T-helper 1 cell (primary cell): ENCODE measurements at places on chromosomes 11 and 22.

GRCh38 chr11:100827934-100828661 lies 141.0 kb downstream of the ARHGAP42 start:
- no peak for DNase-seq

DNA sequence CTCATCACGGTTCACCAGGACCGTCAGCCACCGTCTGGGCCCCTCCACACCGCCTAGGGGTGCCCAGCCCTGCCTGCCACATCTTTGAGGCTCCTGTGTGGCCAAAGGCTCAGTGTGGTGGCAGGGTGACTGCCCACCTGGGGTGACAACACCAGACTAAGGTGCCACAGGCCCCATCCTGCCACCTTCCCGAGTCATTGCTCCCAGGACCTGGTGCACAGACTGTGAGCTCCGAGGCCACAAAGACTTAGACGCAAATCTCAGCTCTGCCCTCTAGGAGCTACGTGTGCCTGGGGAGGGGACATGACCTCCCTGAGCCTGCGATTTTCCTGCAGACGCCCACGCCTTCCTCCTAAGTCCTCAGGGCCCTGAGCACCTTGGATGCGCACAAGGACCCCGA lies 36.5 kb downstream of the KIAA0930 start:
- DNase-seq: no peak

DNA sequence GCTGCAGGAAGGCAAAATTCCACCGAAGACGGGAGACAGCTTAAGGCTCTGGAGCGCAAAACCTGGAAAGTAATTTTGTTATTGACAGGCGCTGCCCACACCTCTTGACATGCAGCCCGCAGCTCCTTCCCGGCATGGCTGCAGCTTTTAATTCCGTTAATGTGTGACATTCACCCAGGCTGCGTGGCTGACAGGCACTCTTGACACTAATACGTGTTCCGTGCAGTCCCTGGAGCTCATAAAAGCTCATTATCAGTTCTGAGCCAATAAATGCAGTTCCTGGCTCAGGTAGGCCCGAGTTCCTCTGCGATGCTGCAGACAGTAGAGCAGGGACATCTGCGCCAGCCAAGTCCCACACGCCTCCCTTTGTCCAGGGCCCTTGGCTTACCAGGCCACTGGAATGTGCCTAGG lies 34.8 kb downstream of the TSPAN18 start:
- no peak for DNase-seq

GRCh38 chr22:18033204-18033998 lies 9.0 kb upstream of the MICAL3 start:
- no peak for DNase-seq

GRCh38 chr11:100188137-100188783 lies 498.8 kb upstream of the ARHGAP42 start:
- DNase-seq: no peak

DNA sequence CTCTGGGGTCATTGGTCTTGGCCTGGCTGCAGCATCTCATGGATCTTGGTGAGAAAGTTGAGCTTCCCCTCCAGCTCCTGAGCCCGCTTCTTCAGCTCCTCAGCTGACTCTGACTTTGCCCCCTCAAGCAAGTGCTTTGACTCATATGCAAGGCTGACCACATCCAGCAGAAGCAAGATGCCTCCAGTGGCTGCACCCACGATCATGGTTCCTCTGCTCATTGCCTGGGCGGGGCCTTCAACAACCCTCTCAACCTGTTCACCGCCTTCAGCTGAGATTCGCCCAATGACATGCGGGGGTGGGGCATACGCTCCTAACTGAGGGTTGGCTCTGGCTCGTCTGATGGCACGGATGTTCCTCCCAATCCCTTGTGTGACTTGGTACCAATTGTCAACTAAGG lies 11.9 kb downstream of the APOL2 start:
- DNase-seq: no peak

DNA sequence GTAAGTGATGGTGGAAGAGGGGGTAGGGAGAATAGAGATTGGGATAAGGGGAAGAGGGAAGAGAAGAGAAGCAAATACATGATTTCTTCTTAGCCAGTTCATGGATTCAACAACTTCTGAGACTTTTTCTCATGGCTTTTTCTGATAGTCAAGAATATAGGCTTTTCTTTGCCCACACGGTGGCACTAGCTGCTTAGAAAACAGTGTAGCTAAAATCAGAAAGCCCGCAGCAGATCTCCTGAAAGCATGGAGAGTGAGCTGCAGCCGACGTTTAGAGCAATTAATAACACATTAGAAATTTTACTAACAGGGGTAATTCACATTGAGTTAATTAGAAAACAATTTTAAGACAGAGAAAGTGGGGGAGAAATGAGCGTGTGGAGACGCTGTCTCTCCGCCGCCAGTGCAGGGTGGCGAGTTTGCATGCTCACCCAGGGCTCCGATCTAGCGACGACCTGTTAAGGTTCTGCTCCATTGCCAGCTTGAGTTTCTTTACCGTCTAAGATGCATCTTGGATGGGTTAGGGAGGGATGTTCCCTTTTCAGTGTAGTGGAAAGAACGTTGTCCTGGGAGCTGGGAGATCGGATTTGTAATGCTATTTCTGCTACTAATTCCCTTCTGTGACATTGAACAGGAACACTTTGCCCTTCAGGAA lies 3.3 kb upstream of the RAG1 start:
- DNase-seq: no peak

- DNase-seq: no peak
Observed at GRCh38 chr11:122229481-122230384, 113.7 kb upstream of the BLID start.

GRCh38 chr11:78350091-78350645 lies 67.5 kb downstream of the GAB2 start:
- DNase-seq: no peak

GRCh38 chr11:31881825-31882224 lies 70.7 kb upstream of the PAX6 start:
- DNase-seq: no peak
